ENCODE measurements at places on chromosomes 11 and 22. TPM values are rescaled to one million over a fixed set of nuclear protein-coding genes. Genes with fewer than 3 reads are reported as not detected.

The FCHSD2 gene
- 77.3 TPM for total RNA-seq

The PIWIL4 gene
- total RNA-seq = 1.6 TPM

The OR8I2 gene
- not detected for total RNA-seq

The MYRF gene
- 5.5 TPM for total RNA-seq

The SLC25A18 gene
- not detected for total RNA-seq

The EXPH5 gene
- 0.56 TPM for total RNA-seq

The MOGAT2 gene
- not detected for total RNA-seq

The TSSK2 gene
- total RNA-seq = 0.39 TPM

Data from natural killer cell treated with Interleukin-12 subunit alpha and Interleukin-12 subunit beta and Interleukin-15 and Interleukin-18, amount 100 ng/mL, for 72 hours (primary cell).